ENCODE measurements at places on chromosomes 11 and 22.

DNA sequence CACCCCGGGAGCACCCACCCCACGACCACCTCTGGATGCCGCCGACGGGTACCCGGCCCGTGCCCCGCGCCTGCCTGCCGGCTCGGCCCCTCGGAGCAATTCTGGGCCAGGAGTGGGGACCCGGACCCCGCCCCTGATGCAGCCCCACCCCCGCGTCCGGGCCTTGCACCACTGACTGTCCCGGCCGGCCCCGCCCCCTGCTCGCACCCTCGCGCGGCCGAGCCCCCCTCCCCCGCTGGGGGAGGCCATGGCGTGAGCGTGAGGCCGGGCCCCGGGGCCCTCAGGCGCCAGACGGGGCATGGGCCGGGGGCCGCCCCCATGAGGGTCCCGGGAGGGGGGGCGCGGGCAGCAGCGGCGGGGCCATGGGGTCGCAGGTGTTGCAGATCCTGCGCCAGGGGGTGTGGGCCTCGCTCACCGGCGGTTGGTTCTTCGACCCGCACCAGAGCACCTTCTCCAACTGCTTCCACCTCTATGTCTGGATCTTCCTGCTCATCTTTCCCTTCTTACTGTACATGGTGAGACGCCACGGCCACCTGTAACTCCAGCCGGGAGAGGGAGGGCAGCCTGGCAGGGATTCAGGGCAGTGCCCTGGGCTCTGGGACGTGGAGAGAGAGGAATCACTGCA is 486 bp downstream of the PCNX3 start:
- ATAC-seq = no peak

DNA sequence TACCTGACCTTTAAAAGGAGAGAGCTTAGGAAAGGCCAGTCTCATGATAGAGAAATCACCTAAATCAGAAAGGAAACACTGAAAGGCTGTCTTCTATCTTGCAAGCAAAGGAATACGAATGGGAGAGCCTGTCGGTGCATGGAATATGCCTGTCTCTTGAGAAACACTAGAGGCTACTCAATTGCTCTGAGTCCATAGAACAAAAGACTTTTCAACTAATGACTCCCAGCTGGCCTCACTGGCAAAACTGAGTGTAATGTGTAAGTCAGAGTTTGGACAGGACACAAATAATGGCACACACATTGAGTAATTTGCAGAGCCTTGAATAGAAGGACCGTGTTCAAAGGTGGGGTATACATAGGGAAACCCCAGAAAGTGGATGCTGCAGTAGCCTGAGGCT is 171.0 kb upstream of the ARHGAP20 start:
- ATAC-seq = no peak

DNA sequence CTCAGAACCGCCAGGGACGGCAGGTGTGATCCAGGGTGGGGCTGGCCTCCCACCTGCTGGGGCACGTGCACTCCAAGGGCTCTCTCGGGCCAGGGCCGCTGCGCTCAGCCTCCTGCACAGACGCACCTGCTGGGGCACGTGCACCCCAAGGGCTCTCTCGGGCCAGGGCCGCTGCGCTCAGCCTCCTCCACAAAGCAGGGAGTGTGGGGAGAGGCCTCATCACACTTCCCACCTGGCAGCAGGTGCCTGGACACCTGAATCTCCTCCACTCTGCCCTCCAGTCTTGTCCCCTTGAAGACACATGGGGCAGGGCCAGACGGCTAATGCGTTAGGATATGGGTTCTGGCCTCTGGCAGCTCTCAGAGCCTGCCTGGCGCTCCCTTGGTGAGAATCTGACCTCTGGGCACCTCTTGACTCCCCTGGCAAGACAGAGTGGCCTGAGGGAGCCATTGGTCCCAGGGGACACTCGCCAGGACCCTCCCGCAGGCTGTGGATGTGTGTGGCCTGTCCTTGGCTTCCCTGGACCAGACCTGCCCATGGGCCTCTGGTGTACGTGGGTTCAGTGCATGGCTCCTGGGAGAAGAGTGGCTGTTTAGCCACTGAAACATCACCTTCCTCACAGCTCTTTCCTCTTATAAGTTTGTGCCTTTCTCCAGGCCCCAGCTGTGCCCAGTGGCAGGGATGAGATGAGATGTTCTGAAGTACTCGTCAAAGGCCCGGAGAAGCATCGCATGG is 73.5 kb downstream of the BRD1 start:
- ATAC-seq = no peak

- ATAC-seq = peak; percentile 90
Measured at GRCh38 chr22:42959576-42960509, 55.1 kb downstream of the PACSIN2 start.

GRCh38 chr11:38865922-38866321 is 2267.9 kb upstream of the RAG2 start:
- no peak for ATAC-seq

DNA sequence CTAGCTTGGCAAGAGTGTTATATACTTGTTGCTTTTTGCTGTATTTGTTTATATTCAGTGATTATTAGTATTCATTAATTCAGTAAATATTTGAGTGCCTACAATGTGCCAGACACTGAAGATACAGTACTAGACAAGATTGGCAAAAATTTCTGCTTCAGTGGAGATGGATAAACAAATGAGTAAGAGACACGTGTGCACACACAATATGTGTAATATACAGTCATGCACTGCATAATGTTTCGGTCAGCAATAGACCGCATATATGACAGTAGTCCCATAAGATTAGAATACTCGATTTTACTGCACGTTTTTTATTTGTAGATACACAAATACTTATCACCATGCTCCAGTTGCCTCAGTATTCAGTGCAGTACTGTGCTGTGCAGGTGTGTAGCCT is 104.9 kb upstream of the GAL start:
- no peak for ATAC-seq

DNA sequence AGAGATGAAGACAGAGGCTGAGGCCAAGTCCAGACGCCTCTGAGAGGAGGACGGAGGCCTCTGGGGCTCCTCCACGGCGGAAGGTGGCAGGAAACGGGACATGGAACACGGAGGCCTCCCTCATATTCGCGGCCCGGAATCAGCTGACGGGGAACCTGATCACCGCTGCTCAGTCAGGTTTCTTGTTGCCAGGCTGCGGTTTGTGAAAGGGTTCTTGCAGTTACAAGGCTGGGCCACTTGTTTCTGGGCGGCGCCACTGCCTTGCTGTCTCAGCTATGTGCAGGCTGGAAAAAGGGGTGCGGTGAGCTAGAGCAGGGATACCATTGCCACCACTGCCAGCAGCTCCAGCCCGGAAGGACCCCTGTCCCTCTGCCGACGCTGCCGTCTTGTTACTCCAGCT is 10.0 kb upstream of the MMP1 start:
- ATAC-seq = no peak

DNA sequence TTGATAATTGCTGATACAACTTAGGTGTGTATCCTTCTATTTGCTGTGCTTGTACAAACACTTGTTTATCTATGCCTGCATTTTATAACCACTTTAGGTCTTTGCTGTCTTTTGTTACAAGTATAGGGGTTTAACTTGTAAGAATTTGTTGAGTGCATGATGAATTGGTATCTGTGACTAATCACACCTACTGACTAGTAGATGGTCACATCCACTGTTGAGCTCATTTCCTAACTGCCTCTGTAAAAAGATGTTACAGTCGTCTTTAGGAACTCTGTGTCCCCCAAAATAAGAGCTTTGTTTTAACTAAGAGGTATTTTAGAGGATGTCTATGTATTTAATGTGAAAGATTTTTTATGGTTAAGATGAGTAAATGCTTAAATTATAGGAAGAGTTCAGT is 60.5 kb downstream of the HIPK3 start:
- no peak for ATAC-seq

DNA sequence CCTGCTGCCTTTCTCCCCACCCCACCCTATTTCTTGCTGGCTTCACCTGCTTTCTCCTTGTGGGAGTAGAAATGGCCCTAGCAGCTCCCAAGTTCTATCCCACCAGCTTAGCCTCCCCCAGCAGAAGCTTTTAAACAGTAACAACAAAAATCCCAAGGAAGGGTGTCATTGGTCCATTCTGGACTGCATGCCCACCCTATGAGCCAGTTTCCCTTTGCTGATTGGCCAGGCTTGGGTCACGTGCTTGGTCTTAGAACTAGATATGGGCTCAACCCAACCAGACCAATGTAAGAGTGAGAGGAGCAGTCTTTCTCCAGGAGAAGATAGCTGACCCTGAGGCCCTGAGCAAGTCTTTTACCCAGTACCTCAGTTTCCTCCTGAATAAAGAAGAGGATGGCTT is 2.3 kb downstream of the MTFP1 start:
- ATAC-seq = no peak

- no peak for ATAC-seq
Measured at GRCh38 chr22:33476716-33477115, 418.5 kb upstream of the SYN3 start.

GRCh38 chr11:76226626-76227025 is 20.3 kb upstream of the WNT11 start:
- no peak for ATAC-seq

GRCh38 chr11:109845437-109845836 is 247.8 kb upstream of the ZC3H12C start:
- ATAC-seq = no peak

DNA sequence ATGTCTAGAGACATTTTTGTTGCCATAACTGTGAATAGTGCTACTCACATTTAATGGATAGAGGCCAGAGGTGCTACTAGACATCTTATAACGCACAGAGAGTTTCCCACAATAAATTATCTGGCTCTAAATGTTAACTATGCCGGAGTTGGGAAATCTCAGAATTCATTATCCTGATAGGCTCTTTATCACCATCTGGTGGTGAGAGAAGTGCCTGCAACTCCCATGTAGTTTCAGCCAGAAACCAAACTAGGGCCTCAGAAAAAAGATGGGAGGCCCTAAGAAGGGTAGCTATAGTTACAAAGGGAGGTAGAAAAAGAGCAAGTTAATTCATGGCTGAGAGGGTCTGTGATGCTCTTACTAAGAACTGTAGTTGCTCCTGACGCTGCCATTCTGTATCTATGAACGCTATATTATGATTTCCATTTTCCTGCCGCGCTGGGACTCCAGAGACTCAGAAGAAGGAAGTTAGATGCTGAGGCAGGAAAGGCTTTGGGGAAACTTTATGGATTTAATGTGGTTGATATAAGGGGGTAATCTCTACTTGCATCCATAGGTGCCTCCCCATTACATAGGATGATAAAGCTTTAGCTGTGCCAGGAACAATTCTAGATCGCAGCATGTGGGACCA is 22.9 kb upstream of the MRPL17 start:
- peak; percentile 18 for ATAC-seq

GRCh38 chr22:18114495-18114894 is 3.9 kb downstream of the TUBA8 start:
- no peak for ATAC-seq

- ATAC-seq = no peak
Measured at GRCh38 chr11:99645934-99646333, 625.2 kb downstream of the CNTN5 start.

- no peak for ATAC-seq
Measured at GRCh38 chr11:27995083-27995482, 112.9 kb downstream of the KIF18A start.

DNA sequence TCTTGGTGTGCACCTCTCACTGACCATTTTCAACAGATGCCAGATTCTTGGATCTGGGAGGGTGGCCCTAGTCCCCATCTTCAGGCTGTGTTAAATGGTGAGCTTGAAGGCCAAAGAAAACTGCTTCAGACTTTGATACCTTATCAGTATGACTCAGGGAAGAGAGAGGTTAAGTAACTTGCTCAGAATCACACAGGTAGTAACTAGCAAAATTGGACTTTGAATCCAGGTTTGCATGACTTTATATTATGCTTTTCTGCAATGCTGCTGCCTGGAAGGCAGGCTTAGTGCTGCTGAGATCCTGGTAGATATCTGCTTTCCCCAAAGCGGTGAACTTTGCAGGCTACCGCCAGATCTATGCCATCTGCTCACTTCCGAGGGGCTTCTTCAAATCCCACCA is 487.3 kb downstream of the INSC start:
- no peak for ATAC-seq

DNA sequence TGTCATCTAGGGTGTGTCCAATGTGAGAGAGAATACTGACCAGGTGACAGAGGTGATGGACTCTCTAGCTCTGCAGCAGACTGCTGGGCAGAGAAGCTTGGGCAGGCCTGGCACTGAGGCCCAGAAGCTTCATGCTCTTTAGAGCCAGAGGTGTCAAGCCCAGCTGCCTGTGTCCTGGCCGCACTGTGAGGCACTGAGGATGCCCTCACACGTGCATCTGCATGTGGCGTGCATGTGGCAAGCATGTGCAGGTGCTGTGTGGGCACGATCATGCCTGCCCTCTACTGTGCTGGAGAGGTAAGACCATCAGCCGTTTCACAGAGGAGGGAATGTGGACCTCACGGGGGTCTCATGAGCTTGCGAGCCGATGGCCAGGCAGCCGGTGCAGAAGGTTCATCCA is 15.8 kb upstream of the TXNRD2 start:
- ATAC-seq = no peak

- ATAC-seq = no peak
Measured at GRCh38 chr11:129817534-129818051, 1.9 kb downstream of the TMEM45B start.

DNA sequence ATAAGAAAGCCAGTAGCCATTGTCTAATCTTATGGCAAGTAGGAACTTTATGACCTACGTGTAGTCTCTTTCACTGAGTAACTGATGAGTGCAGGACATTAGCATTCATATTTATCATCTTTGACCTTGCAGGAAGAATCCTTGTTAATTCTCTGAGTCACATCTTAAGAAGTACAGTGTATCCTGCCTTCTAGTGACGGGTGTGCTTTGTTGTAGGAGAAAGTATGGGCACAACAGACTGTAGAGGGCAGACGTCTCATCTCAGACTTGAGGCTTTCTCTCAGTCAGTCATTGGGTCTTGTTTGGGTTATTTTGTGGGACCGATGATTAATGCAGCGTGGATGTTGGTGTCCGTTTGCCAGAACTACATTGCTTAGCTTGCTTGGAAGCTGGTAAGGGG is 6.8 kb downstream of the RNF214 start:
- ATAC-seq = no peak

GRCh38 chr22:44645083-44645482 is 56.9 kb upstream of the PRR5 start:
- ATAC-seq = no peak

- ATAC-seq = no peak
Measured at GRCh38 chr11:20156876-20157613, 3.2 kb downstream of the DBX1 start.

- peak; percentile 6 for ATAC-seq
Measured at GRCh38 chr11:126304457-126305075, 706 bp downstream of the DCPS start.

- no peak for ATAC-seq
Measured at GRCh38 chr11:638631-639331, 1.7 kb downstream of the DRD4 start.

DNA sequence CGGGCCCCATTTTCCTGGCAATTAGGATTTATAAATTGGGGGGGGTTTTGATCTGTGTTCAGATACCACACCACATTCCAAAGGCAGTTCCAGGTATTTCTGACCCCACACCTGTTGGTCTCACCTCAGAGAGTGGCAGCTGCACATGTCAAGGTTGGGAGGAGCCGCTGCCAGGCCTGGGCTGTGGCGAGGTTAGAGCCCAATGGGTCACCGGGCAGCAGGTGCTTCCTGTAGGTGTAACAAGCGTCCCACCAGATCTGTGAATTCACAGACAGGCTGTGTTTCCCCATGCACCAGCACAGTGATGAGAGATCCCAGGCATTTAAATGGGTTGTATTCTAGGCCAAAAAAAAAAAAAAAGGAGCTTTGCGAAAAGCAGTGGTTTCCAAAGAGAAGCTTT is 58.6 kb downstream of the CABIN1 start:
- no peak for ATAC-seq
